ENCODE measurements at places on chromosomes 13 and 19.

DNA sequence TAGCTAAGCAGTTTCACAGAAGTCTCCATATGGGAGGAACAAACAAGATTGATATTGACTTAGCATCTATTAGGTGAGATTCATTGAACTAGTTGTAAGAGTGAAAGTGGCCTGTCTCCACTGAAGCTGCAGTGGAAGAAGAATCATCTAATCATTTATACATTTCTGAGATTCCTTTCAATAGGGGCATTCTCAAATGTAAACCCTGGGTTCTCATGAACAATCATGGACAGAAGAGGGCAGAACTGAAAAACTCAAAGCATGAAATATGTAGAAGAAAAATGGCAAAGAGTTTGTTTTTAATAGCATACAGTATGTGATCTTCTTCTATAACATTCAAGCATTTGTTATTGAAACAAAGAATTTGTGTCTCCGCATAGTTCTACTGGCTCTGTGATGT is 17.6 kb upstream of the POSTN start:
- no peak for DNase-seq

DNA sequence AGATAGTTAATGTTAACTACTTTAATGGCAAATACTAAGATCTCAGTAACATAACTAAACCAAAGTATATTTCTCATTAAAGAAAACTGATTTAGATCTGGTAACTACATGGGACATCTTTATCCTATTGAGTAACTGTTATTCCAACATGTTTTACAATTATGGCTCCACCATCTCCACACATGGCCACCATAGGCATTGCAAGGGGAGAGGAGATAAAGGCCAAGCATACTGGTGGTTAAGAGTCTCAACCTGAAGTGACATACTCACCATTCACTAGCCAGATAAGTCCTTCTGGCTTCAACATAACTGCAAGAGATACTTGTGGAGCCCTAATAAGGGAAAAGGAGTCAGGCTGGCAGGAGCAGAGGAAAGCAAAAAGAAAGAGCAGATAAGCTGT is 1586.4 kb upstream of the SPRY2 start:
- no peak for DNase-seq

DNA sequence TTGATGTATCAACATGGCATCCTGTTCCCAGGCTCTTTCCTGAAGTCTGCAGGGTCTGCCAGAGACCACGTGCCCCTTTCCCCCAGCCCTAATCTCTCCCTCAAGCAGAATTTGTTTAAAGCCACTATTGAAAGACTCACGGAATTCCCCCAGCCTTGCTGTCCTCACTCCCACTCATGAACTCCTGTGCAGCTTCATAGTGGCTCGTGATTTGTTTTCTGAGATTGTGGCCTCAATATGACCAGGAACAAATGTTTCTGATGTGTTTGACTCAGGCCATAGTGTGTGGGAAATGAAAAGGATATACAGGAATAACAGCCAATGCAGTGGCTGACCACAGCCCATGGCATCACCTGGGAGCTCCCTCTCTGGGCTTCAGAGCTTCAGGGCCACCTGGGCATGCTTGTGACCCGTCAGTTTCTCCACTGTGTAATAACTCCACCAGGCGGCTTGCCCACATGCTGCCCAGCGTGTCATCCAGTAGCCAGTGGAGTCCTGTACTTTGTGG is 8.1 kb upstream of the SERPINE3 start:
- no peak for DNase-seq

DNA sequence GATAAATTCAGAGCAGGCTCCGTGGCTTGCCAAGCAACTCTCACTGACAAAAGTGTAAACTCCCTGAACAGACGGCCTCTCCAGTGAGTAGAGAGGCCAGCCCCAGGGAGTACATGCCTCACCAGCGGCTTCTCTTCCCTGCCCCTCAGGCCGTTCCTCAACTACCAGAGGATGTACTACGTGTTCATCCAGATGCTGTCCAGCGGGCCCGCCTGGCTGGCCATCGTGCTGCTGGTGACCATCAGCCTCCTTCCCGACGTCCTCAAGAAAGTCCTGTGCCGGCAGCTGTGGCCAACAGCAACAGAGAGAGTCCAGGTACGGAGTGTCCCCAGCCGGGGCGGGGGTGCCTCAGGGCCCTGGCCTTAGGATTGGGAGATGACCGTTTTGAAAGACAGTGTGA is 93.4 kb upstream of the MCF2L start:
- no peak for DNase-seq

DNA sequence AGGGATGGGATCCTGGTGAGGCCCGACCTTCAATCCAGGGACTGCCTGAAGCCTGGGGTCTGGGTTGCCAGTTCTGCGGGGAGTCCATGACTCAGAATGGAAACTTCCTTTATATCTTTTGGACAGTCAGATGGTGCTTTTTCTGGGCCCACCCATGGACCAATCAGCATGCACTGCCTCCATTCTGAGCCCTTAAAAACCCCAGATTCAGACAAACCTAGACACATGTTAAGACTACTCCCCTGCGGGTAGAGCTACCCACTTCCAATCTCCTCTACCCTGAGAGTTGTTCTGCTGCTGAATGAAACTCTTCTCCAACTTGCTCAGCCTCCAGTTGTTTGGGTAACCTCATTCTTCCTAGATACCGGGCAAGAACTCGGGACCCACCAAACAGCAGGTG is 1315.2 kb upstream of the MIR17HG start:
- no peak for DNase-seq

DNA sequence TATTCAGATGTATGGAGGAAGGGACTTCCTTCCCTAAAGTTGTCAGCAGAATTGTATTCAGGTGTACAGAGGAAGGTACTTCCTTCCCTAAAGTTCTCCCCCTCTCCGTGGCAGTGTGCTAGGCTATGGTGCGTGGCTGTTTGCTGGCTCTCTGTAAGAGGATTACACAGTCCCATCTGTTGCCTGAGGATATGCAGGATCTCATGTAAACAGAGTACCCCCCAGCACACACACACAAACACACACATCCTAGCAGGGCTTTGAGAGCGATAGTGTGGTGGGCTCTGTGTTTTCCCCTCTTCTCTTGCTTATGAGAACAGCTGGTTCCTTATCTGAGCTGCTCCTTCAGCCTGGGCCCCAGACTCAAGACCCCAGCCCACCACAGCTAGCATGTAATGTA is 10.3 kb downstream of the NEK5 start:
- DNase-seq = no peak

DNA sequence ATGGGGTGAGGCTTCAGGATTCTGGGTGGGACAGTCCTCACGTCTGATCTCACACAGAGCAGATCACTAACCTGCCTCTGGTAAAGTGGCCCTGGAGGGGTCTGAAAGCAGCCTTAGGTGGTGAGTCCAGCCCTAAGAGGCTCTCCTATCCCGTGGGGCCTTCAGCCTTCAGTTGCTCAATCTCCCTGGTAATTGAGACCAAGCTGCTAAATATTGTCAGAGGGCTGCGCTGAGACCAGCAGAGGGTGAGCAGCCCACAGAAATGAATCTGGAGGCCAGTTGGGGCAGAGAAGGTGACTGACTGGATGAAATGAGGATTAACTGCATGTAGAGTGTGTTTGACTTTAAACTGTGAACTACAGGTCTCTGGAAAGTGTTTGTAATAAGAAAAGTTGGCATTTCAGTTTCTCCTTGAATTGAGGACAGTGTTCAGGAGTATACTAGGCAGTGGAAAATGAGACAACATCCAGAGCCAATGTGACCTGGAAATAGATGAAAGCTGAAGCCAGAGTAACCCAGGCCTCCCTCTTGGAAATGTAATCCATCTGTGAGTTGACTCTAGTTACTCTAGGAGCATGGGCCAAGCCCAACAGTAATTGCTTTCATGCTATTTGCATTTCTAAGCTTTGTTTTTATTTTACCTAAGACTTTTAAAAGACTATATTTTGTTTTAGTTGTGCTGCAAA is 14.3 kb upstream of the HSPH1 start:
- no peak for DNase-seq

DNA sequence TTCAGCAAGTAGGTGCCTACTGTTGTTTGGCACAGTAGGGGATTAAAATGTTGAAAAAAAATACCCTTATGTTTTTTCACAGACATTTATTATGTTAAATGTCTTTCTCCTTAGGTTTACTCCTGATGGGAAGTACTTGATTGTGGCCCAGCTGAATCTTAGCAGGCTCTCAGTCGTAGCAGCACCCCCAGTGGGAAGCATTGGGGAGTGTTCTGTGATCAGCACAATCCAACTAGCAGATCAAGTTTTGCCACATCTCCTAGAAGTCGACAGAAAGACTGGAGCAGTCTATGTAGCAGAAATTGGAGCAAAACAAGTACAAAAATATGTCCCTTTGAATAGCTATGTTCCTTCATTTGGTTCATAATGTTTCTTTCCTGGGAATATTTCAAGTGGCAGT is 9.3 kb downstream of the NHLRC3 start:
- DNase-seq = no peak

GRCh38 chr13:101397742-101398141 is 18.6 kb downstream of the NALCN start:
- no peak for DNase-seq

- DNase-seq = no peak
Observed at GRCh38 chr13:97148894-97149293, 73.2 kb upstream of the MBNL2 start.

DNA sequence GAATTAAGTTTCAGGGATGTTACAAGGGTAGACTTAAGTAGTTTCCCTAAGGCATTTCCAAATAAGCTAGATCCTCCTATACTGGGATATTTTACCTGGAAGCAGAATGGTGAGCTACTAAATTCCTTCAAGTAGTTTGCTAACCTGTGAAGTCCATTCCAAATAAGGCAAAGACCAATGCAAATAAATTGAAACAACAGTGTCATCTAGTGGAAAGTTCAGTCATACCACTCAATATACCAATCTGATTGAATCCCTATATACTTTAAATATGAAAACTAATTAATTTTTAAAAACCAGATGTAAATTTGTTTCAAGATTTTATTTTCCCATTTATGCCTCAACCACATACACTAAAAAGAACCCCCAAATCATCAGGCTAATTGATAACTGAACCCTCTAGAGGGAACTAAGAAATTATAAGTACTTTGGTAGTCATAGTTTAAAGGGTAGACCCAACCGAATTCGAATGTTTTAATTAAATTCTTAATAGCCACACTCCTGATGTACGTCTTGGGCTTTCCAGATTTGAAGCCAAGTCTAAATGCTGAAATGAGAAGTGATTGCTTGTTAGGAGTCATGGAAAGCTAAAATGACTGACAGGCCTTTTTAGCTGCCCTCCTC is 223.7 kb downstream of the TBC1D4 start:
- DNase-seq = no peak

- no peak for DNase-seq
Observed at GRCh38 chr13:71546881-71547280, 320.1 kb downstream of the DACH1 start.

- no peak for DNase-seq
Observed at GRCh38 chr19:40954573-40954972, 36.5 kb upstream of the CYP2B6 start.

DNA sequence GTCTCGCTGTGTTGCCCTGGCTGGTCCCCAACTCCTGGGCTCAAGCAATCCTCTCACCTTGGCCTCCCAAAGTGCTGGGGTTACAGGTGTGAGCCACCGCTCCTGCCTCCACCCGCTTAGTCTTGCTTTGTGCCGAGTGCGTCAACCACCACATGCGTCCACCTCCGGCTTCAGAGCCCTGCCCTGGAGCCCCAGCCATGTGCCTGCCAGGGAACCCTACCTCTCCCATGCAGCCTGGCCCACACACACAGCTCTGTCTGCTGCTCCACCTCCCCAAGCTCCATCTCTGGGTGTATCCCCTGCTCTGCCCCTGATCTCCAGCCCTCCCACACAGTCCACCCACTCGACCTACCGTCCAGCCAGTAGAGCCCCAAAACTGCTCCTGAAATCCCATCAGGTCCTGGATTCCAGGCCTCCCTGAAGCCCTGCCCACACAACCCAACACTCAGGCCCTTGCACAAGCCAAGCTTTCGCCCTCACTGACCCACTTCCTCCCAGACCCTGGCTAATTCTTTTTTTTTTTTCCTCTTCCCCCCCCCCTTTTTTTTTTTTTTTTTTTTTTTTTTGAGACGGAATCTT is 9.6 kb downstream of the CYP2F1 start:
- DNase-seq = no peak

DNA sequence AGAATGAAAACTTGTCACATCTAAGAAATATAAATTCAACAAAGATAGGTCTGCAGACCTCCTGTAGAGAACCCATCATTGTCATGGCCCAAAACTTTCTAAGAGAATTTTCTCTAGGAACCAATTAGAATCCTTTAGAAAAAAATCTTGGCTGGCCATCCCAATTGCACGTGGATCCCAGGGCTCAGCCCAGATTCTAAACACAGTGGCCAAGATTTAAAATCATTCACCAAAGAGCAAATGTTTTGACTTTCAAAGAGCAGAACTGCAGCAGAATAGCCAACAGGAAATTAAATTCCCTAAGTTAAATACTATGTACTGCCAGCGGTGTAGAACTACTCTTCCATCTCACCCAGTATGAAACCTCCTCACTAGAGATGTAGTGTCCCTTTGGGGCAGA is 21.3 kb downstream of the IPO5 start:
- no peak for DNase-seq

DNA sequence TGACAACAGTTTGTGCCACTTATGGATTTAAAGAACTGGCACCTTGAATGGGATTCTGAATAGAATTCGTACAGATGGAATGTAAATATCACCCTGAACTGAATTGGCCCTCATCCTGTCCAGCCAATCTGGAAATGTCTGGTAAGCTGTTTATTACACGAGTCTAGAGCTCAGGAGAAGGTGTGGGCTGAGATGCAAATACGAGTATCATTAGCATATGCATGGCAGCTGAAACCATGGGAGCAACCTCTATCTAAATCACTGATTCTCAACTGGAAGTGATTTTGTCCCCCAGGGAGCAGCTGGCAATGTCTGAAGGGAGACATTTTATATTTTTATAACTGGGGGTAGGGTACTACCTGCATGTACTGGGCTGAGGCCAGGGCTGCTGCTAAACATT is 15.6 kb upstream of the VWA8 start:
- no peak for DNase-seq

DNA sequence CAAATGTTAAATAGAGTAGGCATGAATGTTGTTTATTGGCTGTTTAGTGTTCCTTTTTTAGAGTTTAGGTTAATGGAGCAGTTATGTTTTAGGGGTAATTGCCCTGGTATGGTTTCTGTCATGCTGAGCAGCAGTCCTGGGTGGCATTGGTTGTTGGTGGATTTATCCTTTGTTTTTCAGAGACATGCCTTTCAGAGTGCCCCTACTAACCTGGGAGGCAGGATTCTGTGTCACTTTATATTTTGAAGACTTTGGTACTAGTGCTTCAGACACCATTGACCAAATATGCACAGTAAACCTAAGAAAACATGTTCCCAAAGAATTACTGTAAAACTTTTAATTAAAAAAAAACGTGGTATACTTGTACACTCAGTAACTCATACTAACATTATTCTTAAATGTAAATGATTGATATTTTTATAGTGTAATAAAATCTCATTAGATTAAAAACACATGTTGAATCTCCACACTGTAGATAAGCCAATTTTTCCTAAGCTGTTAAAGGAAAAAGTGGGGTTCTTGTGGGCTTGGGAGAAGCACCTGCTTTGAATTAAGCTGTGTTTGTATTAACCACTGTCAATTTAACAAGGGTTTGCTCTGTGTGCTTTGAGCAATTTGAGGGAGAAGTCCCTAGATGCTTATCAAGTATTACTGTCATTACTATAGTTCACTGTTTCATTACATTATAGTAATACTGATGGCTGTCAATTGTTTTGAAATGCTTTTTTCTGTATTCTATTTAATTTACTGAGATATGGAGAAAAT is 133.2 kb downstream of the LMO7 start:
- DNase-seq = no peak

All from activated T-cell treated with anti-CD3 and anti-CD28 coated beads for 4 hours (primary cell).